Ammon's horn (tissue), 1 donor: ENCODE measurements at places on chromosomes 12 and 14.
A peak's percentile ranks its signal among the peaks of the same experiment; 100 is the strongest.

DNA sequence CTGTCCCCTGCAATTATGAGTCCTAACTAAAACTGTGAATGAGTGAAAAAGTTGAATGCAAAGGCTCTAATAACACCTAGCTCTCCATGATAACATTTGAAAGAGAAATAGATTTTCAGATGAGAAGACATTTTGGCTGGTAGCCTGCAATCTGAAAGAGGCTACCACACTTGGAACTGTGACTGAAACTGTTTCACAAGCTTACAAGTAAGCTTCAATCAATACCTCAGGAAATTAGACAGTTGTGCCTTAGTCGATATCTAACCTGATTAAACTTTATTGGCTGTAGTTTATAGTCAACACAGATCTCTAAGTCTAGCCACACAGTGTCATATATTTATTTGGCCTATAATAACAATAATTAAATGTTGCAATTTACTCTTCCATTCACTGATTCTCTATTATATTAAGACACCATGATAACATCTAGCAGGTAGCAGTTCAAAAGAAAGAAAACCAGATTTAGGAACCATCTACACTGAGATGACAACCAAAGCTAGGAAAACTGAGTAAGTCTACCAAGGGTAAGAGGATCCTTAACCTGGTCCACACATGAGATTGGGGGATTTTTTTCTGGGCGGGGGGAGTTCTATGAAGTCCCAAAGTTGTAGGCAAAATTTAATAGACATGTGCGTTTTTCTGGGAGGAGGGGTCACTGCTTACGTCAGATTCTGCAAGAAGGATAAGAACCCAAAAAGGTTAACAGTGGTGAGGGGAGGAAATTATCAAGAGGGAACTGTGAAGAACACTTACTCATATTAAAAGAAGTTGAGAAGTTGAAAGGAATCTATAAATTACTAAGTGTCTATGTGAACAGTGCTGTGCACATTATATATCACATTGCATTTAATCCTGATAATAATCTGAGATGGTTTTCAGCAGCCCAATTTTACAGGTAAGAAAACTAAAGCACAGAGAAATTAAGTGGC lies 65.8 kb downstream of the NUMB start:
- no peak for DNase-seq

DNA sequence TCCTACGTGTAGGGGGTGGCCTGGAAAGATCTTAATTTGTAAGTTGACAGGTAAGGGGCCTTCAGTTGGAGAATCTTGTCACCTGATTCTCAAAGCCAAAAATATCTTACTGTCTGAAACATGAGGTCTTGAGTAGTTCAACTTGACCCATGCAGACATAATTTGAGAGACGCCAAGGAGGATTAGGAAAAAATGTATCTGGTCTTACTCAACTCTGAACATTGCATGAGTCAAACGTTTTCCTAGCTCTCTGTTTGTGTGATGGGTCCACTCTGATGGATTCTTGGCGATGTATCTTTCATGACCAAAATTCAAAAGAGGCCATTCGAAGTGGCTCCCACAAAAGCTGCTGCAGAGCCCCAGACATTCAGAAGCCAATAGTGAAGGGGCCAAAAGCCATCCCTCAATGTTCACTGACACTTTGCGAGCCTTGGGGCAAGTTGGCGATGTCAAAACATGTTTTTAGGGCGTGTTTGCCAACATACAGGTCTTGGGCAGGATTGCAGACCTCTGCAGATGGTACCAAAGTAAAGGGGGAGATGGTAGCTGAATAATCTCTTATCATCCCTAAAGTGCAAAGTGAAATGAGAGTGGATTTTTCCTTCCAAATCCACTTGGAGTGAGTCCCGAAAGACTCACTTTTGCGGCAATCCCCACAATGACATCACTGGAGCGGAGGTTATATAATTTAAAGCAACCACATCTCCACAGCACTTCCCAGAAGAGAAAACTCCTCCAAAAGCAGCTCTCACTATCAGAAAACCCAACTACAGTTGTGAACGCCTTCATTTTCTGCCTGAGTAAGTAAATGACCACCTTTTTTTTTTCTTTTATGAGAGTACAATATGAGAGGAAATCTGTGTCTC lies at the start of gene BDKRB1:
BDKRB1 (plus strand) TSS at position 710 of the 866 bp plus-strand sequence. CDS start 7,473 bp downstream, outside the sequence.
- DNase-seq: no peak

GRCh38 chr14:74913986-74914573 lies 9.0 kb downstream of the RPS6KL1 start:
- DNase-seq: peak; percentile 79

GRCh38 chr14:76456200-76456599 lies 80.3 kb downstream of the ESRRB start:
- peak; percentile 17 for DNase-seq

GRCh38 chr12:100214518-100214917 lies 13.9 kb downstream of the ACTR6 start:
- no peak for DNase-seq

DNA sequence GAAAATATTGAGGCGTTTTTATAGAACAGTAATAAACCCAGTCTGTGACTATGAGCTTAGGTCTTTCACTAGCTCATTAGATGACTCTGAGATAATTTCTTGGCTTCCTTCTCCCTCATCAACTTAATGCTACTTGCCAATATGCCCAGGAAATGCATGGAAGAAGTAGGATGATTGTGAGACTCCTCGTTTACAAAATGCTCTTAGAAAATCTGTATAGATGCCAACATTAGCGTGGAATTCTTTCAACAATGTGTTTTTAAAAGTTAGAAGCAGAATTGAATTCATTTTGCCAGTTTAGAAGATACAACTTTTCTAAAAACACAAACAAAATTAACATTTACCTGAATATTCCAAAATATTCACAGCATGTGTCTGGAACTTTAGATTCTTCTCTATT lies 424.6 kb downstream of the BTG1 start:
- DNase-seq: no peak
